ENCODE measurements at places on chromosomes 3 and 15.
A peak's percentile ranks its signal among the peaks of the same experiment; 100 is the strongest.

GRCh38 chr15:80984856-80985255 lies 4.8 kb downstream of the MESD start:
- peak; percentile 54 for DNase-seq

DNA sequence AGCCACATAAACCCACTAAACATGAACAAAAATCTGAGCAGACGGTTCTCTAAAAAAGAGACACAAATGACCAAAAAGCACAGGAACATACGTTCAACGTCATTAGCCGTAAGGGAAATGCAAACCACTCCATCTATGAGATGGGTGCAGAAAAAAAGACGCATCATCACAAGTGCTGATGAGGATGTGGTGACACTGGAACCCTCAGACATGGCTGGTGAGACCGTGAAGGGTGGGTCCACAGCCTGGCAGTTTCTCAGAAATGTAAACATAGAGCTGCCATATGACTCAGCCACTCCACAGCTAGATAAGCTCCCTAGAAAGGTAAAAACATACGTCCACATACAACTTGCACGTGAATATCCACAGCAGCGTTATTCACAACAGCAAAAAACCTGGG lies 23.3 kb downstream of the PCSK6 start:
- no peak for DNase-seq

GRCh38 chr3:56154297-56154696 lies 314.0 kb downstream of the ERC2 start:
- no peak for DNase-seq

- DNase-seq: no peak
These were observed 30.9 kb downstream of the ZBTB38 start for GRCh38 chr3:141399200-141399599.

DNA sequence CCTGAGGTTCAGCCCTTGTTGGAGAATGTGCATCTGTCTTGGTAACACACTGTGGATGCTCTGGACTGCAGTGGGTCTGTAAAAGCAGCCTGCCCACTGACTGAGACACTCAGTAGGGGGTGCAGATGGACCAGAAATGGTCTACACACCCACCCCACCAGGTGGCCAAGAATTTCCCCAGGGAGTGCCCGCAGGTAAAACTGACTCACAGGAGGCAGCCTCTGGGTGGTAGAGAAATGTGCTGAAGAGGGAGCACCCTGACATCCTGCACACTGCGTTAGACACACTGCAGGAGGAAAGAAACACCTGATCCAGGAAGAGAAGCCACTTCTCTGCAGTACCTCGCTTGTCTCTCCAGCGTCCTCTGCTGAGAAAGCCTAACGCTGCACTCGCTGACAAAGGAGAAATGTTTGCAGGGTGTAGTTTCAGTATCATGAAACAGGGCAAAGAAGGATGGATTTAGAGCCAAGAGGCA lies 109.5 kb upstream of the ABHD17C start:
- no peak for DNase-seq

- DNase-seq: no peak
These were observed 10.0 kb downstream of the WWTR1 start for GRCh38 chr3:149647812-149648211.

Data from SIG-M5 (cell line).